T-helper 17 cell (primary cell): ENCODE measurements at places on chromosomes 13 and 19. TPM values are rescaled to one million over a fixed set of nuclear protein-coding genes. Genes with fewer than 3 reads are reported as not detected.

Gene SPRED3
- total RNA-seq: 1.6 TPM

DNA sequence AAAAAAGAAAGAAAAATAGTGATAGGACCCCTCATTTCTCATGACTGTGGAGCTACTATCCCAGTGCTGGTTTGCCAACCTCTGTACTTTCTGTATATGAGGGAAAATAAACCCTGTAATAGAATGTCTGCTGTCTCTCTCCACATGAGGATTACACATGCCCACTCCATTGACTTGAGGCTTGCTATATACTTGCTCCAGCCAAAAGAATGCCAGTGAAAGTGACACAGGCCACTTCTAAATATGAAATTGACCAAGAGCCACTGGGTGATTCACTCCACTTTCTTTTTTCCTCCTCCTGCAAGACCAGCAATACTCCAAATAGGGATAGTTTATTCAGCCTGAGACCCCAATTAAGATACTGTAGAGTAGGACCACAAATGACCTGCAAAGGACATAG, 6.2 kb downstream of the THAP8 start:
- DNase-seq: no peak

DNA sequence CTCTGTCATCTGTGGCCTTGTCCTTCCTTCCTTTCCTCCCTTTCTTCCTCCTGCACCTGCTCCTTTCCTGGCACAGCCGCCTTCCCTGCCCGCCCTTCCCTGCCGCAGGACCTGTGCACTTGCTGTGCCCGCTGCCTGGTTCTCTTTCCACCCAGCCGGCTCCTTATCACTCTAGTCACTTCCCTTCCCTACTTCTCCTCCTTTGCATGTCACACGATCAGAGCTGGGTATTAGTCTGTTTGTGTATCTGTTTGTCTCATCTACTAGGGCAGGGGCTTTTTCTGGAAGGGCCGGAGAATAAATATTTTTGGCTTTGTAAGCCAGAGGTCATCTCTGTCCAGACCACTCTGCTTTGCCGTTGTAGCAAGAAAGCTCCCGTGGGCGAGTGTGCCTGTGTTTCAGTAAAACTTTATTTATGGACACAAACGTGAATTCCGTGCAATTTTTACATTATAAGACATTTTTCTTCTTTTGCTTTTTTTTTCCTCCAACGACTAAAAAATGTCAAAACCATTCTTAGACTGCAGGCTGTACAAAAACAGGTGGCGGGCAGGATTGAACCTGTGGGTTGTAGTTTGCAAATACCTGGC, 6.1 kb downstream of the KDM4B start:
- no peak for DNase-seq

DNA sequence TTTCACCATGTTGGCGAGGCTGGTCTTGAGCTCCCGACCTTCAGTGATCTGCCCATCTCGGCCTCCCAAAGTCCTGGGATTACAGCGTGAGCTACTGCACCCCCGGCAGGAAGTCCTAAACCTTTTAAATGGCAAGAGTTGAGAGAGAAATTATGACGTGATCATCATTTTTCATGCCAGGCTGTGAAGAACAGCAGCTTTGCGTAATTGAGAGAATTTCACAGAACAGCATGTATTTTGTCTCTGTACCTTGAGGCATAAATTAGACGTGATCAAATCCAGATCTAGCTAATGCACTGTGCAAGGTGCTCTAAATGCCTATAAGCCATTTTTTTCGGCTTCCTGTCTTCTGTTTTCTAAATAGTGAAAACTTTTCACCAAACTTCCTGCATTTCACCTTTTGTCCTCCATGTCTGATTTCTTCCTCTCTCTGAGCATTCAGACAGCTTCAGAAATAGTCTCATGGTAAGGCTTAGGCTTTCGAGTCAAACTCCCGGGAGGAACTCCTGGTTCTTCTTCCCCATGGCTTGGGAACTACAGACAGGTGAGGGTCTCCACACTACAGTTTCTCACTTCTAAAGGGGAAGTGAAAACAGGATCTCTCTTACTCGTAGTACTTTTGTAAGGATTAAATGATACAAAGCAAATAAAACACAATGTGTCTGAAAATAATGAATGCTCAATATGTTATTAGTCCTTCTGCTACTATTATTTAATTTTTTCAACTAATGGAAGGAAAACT, 51.0 kb downstream of the WDFY2 start:
- DNase-seq: no peak

- no peak for DNase-seq
Observed at GRCh38 chr19:12187625-12188024, 24.7 kb downstream of the ZNF136 start.

DNA sequence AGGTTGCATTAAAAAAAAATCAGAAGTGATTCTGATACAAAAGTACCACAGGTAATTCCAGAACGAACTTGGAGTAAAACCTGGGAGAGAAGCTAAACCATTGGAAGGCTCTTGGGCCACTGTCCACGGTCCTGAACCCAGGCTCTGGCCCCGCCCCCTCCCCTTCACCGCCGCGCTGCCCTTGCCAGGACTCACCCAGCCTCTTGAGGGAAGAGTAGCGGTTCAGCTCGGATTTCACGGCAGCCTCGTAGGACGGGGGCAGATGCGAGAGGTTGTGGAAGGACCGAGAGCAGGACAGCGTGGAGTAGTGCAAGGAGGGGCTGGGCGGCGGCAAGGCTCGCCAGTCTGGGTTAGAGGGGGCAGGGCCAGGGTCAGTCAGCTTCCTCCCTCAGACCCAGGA, 5.7 kb downstream of the SHISA7 start:
- no peak for DNase-seq

GRCh38 chr19:51535535-51535934, 4.1 kb upstream of the SIGLEC6 start:
- DNase-seq: no peak
